ENCODE measurements at places on chromosomes 2 and 18.
A peak's percentile ranks its signal among the peaks of the same experiment; 100 is the strongest.

GRCh38 chr2:6474161-6475140 lies 391.3 kb downstream of the CMPK2 start:
- DNase-seq: no peak

- DNase-seq: peak; percentile 82
Observed at GRCh38 chr2:5846881-5847280, 154.7 kb downstream of the SOX11 start.

- no peak for DNase-seq
Observed at GRCh38 chr18:12559319-12559718, 98.6 kb downstream of the SPIRE1 start.

GRCh38 chr2:8036366-8036765 lies 645.5 kb upstream of the ID2 start:
- DNase-seq: no peak

- no peak for DNase-seq
Observed at GRCh38 chr2:108942888-108943287, 46.1 kb downstream of the EDAR start.

DNA sequence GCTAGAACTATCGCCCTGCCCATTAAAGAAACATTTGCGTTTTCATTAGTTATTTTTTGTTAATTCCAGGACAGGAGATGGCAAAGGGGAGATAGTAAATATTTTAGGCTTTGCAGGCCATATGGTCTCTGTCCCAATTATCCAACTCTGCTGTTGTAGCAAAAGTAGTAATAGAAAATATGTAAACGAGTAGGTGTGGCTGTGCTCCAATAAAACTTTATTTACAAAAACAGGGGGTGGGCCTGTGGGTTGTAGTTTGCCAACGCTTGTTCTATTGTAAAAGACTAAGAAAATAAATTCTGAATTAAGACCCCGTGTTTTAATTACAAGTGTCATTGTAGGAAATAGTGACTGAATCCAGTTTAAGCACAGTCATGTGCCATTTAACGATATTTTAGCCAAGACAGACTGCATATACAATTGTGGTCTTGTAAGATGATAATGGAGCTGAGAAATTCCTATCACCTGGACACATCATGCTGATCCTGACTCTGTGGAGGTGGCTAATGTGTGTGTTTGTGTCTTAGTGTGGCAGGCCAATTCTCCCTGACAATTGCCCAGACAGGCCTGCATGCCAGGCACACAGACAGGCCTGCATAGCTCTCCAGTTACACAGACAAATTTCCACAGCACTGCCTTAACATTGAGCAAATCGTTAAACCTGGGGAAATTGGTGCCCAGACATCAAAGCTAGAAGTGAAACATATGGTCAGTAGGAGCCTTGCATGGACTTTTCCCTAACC lies 76.4 kb downstream of the SKA1 start:
- no peak for DNase-seq

DNA sequence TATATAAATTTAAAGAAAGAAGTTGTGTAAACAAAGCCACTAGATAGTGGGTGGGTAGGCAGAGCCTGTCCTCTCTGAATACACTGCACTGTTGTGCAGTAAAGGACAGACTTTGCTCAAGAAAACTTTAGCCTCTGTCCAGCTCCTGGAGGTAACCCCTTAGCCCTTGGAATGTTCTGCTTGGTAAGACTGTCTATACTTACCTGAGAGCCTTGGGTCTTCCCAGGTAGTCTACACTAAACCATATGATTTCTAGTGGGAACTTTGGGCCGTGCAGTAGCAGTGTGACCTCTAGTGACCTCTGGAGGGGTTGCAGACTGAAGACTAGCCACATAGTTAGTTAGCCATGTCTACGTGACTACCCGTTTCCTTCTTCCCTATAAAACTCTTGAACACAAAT lies 678.3 kb upstream of the NRXN1 start:
- DNase-seq: no peak

DNA sequence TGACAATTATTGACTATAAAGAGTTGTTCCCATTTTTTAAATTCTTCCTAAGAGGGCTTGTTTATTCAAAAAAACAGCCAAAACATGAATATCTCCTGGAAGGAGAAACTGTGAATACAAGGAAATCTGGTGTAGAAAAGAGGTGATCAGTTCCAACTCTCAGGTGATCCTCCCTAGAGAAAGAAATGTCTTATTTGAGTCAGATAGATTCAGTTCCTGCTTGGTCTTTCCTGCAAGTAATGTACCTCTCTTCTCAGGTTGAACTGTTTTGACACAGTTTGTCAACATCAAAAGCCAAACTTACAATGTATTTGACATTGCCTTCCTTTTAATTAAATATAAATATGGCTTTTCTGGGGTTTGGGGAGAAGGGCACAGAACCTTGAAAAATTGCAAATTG lies 567.4 kb downstream of the ARHGAP15 start:
- no peak for DNase-seq

GRCh38 chr2:158079672-158080071 lies 22.0 kb upstream of the UPP2 start:
- DNase-seq: peak; percentile 23

GRCh38 chr2:228549441-228550007 lies 368.0 kb upstream of the SPHKAP start:
- no peak for DNase-seq

DNA sequence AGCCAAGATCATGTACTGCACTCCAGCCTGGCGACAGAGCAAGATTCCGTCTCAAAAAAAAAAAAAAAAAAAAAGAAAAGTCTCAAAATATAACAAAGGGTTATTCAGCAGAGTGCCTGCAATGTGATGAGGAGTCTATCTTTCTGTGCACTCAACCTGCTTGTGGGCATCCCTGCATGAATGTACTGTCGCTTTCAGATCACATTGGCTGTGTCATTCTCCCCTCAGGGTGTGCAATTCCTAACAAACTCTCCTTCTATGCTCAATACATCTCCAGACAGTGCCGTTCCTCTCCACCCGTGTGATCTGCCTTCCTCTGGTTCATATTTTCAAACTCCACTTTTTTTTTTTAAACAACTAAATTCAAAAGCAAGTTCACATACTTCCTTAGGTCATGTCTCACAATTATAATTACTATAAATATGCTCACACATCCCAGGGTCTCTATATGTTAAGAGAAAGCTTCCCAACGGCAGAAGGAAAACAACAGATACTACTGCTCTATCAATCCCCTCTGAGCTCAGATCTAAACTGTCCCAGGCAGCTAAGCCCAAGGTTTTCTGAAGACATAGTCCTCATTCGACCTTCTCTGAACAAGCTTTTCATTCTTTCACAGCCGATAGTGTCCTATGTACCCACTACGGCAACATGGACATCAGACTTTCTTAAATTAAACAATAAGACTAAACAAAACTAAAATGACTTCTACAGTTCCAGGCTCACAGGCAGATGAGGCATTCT lies 35.2 kb downstream of the PTMA start:
- DNase-seq: no peak

GRCh38 chr18:55110436-55110835 lies 151.2 kb upstream of the CCDC68 start:
- no peak for DNase-seq

DNA sequence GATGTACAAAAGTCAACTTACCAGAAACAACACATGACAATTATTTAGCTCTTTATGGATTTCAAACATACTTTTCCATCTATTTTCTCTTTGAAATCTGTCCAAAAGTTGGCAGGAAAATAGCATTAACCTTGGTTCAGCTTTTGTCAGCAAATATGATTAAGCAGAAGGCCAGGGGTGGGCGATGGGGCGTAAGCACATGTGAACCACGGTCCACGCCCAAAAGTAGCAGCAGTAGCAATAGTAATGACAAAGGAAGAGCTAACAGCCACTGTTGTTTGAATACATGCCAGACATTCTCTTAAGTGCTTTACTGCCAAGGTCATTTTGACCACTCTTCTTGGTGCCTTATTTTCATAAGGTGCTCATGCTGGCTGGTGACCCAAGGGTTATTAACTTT lies 73.5 kb downstream of the ANTXR1 start:
- peak; percentile 45 for DNase-seq

DNA sequence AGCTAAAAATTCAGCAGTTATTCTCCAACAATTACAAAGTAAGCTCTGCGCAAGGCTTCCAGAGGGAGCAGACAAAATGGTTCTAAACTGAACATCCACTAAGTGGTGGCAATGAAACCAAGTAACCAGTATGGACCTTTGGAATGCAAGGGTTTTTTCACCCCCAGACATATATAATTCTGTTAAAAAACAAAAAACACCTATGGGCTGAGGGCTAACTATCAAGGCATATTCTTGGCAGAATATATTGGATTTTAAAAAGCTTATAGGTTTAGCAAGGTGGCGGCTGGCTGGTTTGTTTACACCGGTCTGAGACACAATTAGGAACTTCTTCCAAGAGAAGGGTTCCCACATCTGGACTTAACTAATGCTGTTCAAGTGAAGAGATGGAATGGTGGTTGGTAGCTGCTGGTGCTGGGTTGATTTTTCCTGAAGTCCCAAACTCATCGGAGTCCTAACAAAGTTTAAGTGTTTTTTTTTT lies 2.8 kb downstream of the ZFP36L2 start:
- peak; percentile 55 for DNase-seq

GRCh38 chr18:70398076-70398475 lies 109.2 kb downstream of the SOCS6 start:
- DNase-seq: peak; percentile 62

- no peak for DNase-seq
Observed at GRCh38 chr2:153047220-153047619, 328.8 kb downstream of the ARL6IP6 start.

DNA sequence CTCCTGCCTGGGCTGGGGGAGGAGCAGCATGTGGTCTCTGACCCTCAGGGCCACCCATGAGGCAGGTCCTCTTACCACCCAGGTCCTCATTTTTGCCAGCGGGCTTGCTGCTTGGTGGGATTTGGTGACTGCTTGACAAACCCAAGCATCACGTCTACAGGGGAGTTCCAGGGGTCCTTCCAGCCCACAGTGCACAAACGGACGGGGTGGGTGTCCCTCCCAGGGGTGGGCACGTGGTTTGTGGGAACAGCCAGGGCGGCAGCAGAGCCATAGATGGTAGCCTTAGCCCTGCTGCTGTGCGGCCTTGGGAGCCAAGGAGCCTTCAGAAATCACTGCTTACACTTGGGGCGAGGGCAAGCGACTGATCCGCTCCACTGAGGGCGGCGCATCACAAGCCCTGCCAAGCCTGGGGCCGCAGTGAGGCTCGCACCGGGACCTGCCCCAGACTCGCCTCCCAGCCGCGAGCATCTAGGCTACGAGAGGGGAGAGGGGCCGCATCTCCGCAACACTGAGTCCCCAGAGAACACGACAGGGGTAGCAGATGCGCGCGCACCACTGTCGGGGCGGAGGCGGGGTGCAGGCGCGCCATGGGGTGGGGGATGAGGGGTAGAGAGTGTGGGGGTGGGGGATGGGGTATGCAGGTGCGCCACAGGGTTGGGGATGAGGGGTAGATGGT lies 36.9 kb downstream of the SNED1 start:
- DNase-seq: no peak

DNA sequence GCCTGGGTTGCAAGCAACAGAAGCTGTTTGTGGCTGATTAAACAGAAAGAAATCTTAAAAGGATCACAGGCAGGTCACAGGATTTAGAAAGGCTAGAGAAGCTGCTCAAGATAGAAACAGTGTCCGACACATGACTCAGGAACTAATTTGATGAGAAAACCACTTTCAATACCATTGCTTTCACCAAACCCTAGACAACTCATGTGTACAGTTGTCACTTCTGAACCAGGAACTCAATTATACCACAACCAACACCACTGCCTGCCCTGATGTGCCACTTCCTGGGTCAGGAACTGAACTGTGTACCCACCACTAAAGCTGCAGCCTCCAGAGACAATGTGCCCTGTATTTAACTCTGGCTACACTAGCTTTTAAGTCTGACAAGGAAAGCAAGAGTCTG lies 56.0 kb downstream of the TMEM247 start:
- no peak for DNase-seq

GRCh38 chr2:94874277-94874997 lies 3.2 kb downstream of the TEKT4 start:
- no peak for DNase-seq

DNA sequence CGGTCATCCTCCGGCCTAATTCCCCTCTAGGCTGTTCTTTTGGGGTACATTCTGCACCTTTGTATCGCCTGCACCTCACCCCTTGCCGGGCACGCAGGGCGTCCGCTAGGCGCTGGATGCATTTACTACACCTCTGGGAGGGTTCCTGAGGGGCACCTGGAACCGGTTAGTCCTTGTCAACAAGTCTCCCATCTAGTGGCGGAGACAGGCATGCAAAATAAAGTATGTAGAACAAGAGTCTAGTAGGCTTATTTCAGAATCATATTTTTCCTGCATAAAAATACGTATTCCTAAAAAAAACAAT lies 705 bp upstream of the TEX261 start:
- DNase-seq: peak; percentile 23

DNA sequence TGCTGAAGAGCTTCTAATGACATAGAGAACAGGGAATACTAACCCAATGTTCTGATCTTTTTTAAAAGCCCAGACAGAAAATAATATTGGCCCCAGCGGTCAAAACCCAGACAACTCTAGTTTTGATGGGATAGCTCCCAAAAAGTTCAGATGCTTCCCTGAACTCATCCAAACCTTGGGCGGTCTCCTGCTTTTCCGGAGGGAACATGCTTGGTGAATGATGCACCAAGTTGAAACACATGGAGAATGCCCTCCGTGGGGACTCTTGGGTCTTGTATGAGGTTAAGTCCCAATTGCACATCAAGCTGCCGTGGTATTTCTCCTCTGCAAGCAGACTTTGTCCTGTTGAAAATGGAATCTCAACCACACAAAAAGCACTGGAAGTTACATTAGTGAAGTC lies 120.7 kb upstream of the CTAGE1 start:
- DNase-seq: peak; percentile 54

DNA sequence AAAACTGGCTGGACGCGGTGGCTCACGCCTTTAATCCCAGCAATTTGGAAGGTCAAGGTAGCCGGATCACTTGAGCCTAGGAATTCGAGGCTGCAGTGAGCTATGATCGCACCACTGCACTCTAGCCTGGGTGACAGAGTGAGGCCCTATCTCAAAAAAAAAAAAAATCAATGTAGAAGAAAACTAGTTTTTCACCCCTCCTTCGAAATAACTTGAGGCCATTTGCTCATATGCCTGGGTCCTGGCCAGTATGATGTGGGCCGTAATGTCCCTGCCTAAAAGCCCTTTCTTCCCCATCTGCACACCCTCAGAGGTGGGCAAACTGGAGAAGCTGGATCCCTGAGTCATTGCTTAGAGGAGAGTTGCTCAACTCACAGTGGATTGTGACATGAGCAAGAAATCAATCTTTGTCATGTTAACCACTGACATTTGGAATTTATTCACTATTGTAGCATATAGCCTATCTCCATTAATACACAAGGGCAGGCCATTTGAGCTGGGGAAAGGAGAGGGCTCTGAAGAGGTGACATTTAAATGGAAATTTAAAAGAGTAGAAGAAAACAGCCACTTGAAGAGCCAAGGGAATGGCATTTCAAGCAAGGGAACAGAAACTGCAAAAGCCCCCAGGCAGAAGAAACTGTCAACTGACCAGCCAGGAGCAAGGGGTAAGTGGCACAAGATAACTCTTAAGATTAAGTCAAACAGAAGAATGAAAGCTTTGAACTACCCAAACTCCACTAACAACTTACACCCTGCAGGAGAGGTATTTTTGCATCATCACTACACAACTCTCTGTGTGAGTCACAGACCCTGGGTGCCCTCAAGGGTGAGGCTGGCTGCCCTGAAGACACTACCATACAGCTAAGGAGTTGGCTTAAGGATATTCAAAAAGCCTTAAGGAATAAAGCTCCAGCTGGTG lies 7.6 kb upstream of the METTL21A start:
- DNase-seq: no peak

- no peak for DNase-seq
Observed at GRCh38 chr18:13649397-13650390, 76.7 kb downstream of the FAM210A start.
